ENCODE measurements at places on chromosomes 5 and 9. TPM values are rescaled to one million over a fixed set of nuclear protein-coding genes. Genes with fewer than 3 reads are reported as not detected.

CCDC152 gene
- total RNA-seq: not detected

DBH gene
- total RNA-seq: not detected

GRCh38 chr9:82957529-82958379, 105.2 kb downstream of the RASEF start:
- no peak for ATAC-seq

DNA sequence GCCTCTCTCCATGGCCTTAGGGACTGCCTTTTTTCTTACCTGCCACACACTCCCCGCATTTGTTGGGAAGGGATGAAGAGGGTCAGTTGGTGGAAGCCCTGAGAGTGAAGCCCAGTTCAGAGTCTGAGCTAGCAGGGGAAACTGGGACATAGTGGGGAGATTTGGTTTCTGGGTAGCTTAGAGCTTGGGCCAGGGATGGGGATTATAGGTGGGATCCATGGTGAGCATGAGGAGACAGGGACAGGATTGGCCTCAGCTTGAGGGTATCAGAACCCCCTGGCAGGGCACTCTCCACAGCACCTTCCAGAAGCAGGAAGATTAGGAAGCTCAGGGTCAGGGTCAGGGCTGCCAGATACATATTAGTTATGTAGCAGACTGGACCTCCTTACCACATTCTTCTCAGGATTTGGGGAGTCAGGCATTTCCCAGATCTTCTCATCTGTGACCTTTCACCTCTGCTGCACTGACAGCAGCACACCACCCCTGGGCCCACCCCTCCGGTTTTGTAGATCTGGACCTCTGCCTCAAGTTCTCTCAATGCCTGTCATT, 17.9 kb downstream of the OR13J1 start:
- no peak for ATAC-seq
